ENCODE measurements at places on chromosomes 2 and 18.

DNA sequence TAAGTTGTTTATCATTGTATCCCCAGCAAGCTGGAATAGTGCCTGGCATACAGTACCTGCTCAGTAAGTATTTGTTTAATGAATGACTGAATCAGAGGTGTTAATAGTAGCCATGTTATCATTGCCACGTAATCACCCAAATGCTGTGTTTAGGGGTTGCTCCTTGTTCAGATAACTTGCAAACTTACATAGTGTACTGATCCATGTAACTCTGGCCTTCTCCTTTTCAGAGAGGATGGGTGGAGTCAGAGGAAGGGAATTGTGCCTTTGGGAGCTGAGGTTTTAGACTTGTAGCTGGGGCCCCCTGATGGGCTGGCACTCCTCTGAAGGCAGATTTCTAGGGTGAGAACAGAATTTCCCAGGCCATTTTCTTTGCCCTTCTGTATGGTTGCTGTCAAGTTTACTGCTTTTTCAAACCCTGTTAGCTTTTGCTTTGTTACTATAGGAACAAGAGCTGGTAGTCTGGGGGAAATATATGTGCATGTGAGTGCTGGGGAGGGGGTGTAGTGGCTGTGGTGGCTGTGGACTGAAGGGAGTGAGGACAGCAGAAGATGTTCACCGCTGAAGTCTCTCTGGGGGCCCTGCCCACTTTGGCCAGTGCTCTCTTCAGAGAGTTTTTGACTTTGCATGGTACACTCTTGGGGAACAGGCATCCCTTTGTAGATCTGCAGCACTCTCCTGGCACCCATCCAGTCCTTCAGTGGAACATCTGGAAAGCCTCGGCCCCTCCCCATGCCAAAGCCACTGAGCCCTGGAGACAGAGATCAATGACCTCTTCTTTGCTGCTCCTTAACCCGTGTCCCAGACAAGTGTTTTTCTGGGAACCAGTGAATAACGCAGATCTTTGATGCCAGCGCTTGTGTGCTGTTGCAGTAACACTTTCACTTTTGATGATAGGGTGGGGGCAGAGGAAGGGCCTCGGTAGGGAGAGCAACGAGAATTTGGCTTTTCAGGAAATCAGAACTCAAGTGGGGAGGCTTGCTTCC is 209.0 kb downstream of the PRKCE start:
- no peak for ATAC-seq

- ATAC-seq = no peak
These were observed 401.3 kb downstream of the KCNJ3 start for GRCh38 chr2:155099784-155100183.

DNA sequence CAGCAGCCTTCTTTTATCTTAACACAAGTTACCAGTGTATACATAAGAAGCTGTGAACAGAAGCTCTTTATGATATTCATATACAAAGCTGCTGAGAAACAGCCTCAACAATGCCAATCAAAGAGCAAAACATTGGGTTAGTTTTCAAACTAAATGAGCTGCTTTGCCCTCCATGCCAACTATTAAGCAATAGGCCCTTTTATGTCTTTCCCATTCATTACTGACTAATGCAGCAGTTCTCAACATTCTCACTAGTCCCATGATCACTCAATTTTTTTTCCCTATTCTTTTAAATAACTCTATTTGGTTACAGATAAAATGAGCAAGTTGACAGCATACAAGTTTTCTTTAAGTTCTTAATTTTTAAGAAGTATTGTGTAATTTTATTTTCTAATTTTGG is 57.9 kb upstream of the FRZB start:
- ATAC-seq = no peak

GRCh38 chr2:223815186-223815883 is 22.0 kb downstream of the AP1S3 start:
- ATAC-seq = peak; percentile 46

DNA sequence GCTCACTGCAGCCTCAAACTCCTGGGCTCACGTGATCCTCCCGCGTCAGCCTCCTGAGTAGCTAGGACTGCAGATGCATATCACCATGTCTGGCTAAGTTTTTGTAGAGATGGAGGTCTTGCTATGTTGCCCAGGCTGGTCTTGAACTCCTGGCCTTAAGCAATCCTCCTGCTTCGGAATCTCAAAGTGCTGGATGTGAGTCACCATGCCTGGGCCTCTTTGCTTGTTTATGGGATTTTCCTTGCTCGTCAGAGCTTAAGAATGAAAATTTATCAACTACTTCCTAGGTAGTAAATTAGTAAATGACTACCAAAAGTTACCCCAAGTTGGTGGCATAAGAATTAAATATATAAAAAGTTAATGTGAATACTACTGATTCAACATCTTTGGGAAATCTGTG is 51.0 kb downstream of the ACTR3 start:
- ATAC-seq = no peak

- no peak for ATAC-seq
These were observed 55.4 kb upstream of the NCOA1 start for GRCh38 chr2:24435391-24436316.

DNA sequence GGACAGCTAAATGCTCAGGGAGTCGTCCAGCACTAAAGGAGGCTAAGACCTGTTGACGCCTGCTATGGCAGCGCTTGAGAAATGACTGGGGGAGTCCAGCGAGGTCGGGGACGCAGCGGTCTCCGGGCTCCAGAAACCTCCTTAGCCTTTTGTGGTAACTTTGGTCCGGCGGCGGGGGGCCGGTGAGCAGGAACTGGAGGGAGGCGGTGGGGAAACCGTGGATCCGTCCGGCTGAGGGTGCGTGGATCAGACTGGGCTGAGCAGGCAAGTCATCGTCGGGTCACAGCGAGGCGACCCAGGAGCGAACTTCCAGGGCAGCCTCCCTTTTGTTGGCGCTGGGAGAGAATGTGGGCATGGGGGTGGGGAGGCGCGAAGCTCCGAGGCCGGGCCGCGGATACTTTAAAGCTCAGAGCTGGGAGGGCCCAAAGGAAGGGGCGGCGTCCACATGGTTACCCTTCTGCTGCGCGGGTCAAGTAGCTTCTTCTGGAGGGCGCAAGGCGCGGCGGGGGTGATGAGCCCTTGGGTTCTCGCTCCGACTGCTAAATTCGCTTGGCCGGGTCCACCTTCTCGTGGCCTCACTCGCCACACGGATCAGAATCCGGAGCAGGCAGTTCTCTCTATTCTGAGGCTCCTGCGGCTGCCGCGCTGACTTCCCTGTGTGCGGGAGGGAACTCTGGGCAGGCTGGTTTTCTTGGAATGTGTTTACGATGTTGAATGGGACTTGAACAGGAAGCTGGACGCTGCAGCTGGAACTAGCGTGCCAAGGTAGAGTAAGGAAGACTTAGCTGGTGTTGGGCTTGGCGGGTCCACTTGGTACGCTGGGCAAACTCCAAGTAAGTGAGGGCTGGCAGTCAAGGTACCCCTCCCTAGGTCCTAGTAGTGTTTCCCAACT is 920 bp downstream of the GULP1 start:
- ATAC-seq = no peak

DNA sequence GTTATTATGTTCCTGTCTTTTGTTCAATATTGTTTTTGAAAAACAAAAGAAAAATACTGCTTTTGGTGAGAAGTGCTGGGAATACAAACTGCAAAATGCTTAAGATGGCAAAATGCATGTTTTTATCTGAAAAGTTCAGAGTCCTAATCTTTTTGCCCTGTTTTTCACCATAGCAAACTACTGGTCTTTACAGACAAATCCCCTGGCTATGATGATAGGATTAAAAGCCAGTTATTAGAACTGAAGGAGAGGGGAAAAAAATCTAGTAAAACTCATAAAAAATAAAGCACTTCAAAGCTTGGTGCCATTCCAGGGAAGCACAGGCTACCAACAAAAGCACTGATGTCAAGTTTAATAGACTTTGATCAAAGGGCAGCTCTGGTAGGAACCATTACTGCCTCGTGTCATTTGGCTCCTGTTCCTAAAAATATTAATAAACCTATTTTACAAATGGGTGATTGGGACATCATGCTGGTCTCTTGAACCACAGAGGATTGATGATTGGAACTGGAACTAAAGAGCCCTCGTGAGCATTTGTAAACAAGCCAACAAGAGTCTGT is 194.7 kb downstream of the RAB3GAP1 start:
- no peak for ATAC-seq

DNA sequence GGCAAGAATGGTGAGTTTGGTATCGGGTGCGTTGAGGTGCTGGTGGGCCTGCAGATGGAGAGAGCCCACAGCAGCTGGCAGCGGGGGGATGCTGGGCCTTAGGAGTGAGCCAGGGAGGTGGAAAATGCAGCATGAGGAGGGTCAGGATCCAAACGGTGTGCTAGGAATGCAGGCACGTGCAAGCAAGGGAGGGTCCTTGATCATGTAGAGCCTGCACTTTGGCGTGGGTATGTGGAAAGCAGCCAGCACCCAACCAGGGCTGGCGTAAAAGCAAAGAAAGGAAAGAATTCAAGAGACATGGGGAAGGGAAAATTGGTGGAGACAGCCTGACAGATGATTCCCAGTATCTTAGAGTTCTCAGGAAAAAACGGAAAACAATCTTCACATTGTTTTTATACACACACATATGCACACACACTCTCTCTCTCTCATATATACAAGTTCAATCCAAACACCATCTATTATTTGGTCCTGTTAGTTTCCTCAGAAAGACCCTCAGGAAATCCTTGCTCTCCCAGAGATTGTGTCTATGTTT is 46.3 kb downstream of the LTBP1 start:
- ATAC-seq = no peak

GRCh38 chr2:7011356-7012083 is 94.3 kb downstream of the RNF144A start:
- ATAC-seq = no peak

- no peak for ATAC-seq
These were observed 17.3 kb downstream of the FBXO41 start for GRCh38 chr2:73267008-73267407.

DNA sequence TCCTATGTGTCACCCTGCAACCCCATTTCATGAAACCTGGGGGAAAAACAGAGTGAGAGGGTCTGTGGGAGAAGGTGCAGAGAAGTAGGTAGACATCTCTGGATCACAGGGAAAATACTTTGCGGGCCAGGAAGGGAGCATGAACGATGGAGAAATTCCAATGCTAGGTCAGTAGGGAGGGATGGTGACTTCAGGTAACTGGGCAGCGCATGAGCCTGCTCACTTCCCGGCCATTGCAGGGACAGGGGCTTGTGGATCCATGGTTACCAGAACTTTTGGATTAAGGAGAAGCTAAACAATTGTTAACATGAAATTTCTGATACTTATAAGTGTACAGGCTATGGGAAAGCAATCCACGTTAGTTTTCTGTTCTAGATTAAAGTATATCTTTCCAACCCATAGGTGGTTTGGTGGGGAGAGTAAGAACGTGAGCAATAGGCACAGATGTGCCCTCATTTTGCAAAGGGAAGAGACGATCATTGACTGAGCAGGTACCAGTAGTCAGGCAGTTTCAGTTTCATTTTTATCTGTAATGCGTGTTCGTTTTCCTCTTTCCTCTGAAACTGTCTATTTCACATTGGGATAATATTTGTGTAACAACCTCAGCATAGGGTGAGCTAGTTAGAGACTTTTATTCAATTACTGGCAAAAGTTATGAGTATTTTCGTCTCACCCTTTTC is 65.0 kb downstream of the NYAP2 start:
- peak; percentile 74 for ATAC-seq

GRCh38 chr2:54638103-54638502 is 85.4 kb upstream of the EML6 start:
- ATAC-seq = no peak

GRCh38 chr2:181077128-181077709 is 96.8 kb downstream of the UBE2E3 start:
- peak; percentile 66 for ATAC-seq

DNA sequence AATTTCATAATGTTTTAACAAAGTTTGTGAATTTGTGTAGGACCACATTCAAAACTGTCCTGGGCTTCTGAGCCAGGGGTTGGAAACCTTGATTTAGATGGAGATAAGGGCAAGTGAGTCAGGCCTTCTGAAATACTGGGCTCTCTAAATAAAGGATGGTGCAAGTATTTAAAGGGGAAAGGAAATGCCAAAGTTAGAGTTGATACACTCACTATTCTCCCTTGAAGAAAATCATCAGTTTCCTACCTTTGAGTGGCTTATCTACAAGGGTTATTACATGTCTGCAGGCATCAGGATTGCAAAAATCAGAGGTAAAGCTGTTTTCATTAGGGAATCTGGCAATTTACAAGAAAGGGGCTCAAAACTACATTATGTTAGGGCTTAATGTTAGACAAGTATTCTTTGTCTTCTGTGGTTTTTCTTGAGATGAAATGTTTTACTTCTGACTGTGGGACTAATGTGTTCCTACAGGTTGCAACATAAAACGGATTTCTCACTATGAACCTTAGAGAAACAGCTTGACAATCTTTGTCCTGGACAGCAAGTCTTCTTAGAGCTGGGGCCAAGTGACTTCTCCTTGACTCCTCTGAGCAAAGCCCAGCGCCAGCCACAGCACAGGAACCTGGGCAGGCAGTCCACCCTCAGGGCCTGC is 31.1 kb downstream of the RNU4ATAC start:
- ATAC-seq = no peak

DNA sequence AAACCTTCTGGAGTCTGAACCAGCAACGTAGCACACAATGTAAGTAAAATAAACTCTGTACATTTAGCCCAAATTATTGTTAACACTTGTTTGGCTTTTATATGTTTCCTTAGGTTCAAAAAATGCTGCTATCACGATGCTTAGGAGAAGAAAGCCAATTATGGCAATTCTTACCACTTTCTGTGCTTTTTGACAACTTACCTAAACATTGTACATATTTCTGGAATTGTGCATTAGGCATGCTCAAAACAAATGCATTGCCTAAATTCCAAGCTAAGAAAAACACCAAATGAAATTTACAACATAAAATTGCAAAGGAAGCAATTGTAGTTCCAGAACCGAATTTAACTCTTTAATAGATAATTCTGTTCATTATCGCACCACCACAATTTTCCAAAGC is 585.6 kb upstream of the DSEL start:
- ATAC-seq = no peak

GRCh38 chr18:46031741-46032140 is 40.3 kb downstream of the PSTPIP2 start:
- no peak for ATAC-seq

- ATAC-seq = no peak
These were observed 1603.6 kb upstream of the NXPH2 start for GRCh38 chr2:140383781-140384180.

DNA sequence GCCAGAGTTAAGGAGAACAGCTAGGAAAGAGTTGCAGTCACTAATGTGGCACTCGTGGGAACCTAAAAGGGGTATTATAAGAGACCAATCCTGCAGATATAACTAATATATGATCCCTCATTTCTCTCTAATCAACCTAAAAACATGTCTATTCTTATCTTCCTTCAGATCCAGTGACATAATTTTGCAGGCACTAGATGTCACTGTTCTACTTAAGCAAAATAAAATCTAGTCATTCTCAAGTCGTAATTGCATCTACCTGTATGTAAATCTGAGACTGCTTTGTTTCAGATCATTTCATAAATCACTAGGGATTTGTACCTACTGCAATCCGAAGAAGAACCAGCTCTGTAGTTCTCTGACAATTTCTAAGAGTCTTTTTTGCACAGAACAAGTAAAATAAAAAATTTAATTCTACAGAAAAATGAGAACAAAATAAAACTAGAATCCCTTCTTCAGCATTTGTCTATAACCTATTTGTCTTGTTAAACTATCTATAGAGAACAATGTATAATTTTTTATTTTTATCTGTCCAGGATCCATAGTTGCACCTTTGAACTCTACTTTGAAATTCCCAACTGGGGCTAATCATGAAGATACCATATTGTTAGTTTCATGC is 56.5 kb upstream of the ERBB4 start:
- ATAC-seq = no peak

- no peak for ATAC-seq
These were observed 113.3 kb downstream of the GALNT1 start for GRCh38 chr18:35694808-35695207.

- no peak for ATAC-seq
These were observed 244.1 kb downstream of the ICOS start for GRCh38 chr2:204180649-204181048.
